ENCODE measurements at places on chromosomes 1 and 21.

GRCh38 chr1:115289940-115290339, 48.1 kb downstream of the NGF start:
- no peaks in the 10 kb centered on the region for H3K36me3 ChIP-seq
- H3K27ac ChIP-seq = no peak overlapping the region
- no peak overlapping the region for H3K4me3 ChIP-seq
- no peaks in the 10 kb centered on the region for H3K4me1 ChIP-seq
- DNase-seq = no peak
- no peaks in the 10 kb centered on the region for H3K27me3 ChIP-seq

GRCh38 chr1:232841823-232842565, 36.8 kb downstream of the MAP10 start:
- H3K36me3 ChIP-seq = no peaks in the 10 kb centered on the region
- no peak for DNase-seq
- peaks cover 1% of the 10 kb centered on the region for H3K27me3 ChIP-seq
- H3K27ac ChIP-seq = no peak overlapping the region

DNA sequence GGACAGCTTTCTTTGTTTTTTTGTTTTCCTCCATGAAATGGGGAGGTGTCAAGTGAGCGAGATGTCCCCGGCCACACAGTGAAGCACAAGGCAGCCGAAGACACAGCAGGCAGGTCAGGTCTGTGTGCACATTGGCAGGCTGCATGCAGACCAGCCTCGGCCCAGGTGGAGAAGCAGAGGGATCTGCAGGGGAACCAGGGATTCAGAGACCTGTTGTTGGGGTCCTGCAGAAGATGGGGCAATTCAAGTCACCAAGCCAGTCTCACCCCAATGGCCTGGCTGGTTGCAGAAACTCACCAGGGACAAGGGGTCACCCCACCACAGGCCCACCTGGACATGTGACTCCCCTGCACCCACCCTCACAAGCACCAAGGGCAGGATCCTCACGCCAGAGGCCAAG, 4.0 kb upstream of the ABCG1 start:
- H3K36me3 ChIP-seq = no peaks in the 10 kb centered on the region
- peaks cover 6% of the 10 kb centered on the region for H3K4me1 ChIP-seq
- H3K27me3 ChIP-seq = no peaks in the 10 kb centered on the region

- no peak for DNase-seq
- H3K36me3 ChIP-seq = no peaks in the 10 kb centered on the region
- H3K4me3 ChIP-seq = no peak overlapping the region
- H3K27ac ChIP-seq = no peak overlapping the region
- H3K27me3 ChIP-seq = no peaks in the 10 kb centered on the region
Observed at GRCh38 chr1:183844806-183845205, 39.9 kb downstream of the RGL1 start.

DNA sequence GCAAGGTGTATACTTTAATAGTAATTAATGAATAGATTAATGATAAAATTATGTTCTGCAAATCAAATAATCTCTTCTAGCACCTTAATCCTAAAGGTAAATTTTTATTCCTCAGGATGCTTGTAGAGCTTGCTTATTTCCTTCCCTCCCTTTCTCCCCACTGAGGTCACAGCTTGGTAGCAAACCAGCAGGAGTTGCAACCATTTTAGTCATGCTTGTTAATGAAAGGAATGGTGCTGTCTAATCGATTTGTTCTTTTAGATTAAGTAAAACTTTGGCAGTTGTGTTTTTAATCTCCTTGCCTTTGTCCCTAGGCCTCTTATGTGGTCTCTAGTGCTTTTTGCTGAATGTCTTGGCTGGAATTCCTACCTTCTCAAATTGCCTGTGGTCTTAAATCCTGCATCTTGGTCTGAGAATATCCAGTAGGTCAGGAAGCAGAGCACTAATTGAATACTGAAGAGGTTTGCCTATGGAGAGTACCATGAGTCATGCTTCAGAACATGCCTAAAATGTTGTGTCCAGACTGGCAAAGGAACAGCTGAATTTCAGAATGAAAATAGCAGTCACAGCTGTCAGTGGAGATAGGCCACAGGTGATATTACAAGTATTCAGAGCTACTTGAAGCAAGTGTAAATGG, 36.3 kb upstream of the RWDD3 start:
- peaks cover 5% of the 10 kb centered on the region for H3K27me3 ChIP-seq
- H3K4me3 ChIP-seq = no peak overlapping the region
- H3K36me3 ChIP-seq = no peaks in the 10 kb centered on the region
- no peaks in the 10 kb centered on the region for H3K4me1 ChIP-seq

DNA sequence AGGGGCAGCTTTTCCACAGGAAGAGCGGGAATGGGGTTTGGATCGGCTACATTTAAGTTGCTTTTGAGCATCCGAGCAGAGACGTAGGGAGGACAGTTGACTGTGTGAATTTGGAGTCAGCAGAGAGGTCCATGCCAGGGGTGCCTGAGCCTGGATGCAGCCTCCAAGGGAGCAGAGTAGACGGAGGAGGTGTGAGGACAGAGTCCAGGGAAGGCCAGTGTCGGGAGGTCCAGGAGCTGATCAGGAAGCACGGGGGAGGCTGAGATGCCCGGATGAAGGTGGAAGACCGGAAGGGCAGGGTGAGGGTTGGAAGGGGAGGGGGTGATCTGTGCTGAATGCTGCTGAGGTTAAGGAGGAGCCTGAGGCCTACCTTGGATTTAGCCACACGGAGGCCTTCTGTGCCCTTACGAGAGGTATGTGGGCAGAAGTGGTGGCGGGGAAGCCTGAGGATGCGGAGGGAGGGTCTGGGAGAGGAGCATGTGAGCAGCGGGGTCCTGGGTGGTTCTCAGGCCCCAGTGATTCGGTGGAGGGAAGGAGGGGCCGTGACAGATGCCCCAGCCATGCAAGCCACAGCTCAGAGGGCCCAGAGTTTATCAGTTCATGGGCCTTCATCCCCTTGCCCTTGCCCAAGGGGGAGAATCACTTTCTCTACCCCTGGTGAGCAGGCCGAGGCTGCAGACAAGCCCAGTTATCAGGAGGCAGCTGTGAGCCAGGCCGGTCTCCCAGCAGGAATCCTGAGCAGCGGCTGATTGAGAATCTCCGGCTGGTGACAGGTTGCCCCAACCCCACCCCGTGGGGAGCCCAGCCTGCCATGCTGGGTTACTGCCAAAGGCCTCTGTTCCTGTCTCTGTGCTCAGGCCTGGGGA, 54.0 kb upstream of the ACTL8 start:
- DNase-seq = no peak
- H3K4me3 ChIP-seq = no peak overlapping the region
- H3K27me3 ChIP-seq = no peaks in the 10 kb centered on the region
- no peak overlapping the region for H3K27ac ChIP-seq
- no peaks in the 10 kb centered on the region for H3K36me3 ChIP-seq

- H3K4me1 ChIP-seq = no peaks in the 10 kb centered on the region
- H3K27me3 ChIP-seq = no peaks in the 10 kb centered on the region
- DNase-seq = no peak
- H3K27ac ChIP-seq = no peak overlapping the region
Observed at GRCh38 chr1:219100059-219100458, 73.6 kb upstream of the LYPLAL1 start.

DNA sequence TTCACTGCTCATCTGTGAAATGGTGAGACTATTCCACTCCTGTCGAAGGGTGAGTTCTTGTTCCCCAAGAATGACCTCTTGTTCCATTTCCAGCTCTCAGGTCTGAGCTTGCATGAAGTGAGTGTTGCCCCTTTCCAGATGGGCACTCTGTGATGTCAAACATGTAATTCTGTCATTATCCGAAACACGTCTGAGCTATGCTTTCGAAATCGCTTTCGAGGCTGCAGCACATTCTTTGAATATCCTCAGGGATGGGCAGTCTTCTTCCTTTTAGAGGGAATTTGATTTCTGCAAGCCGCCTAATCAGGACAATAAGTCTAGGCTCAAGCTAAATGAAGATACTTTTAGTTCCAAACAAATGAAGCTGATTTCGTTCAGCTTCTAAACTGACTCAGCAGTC, 15.1 kb downstream of the NFASC start:
- H3K4me3 ChIP-seq = no peak overlapping the region
- no peaks in the 10 kb centered on the region for H3K36me3 ChIP-seq
- no peaks in the 10 kb centered on the region for H3K4me1 ChIP-seq
- no peak for DNase-seq
- H3K27me3 ChIP-seq = no peaks in the 10 kb centered on the region
- H3K27ac ChIP-seq = no peak overlapping the region

- no peaks in the 10 kb centered on the region for H3K4me1 ChIP-seq
- DNase-seq = no peak
- no peak overlapping the region for H3K27ac ChIP-seq
- H3K4me3 ChIP-seq = no peak overlapping the region
Observed at GRCh38 chr1:87394513-87394912, 65.8 kb downstream of the LMO4 start.

- no peaks in the 10 kb centered on the region for H3K36me3 ChIP-seq
- DNase-seq = no peak
Observed at GRCh38 chr1:240304466-240304865, 212.8 kb downstream of the FMN2 start.

DNA sequence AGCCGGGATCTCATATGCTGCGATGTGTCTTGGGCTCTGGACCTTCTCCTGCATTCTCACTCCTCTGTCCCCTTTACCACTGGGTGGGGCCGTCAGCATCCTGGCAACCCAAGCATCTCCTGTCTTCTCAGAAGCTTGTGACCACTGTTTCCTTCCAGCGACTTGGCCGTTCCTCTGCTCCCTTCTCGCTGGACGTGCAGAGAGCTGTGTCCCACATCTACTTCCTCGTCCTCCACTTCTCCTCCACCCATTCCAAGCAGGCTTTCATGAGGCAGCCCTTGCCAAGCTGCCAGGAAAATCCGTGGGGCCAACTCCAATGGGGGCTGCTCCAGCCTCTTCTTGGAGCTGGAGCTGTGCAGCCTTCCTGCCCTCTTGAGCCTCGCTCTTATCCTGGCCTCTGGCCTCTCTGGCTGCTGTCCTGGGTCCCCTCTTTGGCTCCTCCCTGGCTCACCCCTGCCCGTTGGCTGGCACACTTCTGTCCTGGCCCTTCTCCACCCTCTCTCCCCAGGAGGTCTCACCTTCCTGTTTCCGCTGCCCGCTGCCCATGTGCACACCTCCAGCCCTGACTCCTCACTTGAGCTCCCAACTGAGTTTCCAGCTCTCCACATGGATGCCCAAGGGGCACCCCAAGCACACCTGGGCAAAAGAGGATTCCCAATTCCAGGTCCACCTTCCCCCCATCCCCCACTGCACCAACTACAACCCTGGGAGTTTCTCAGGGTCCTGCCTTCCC, 8.7 kb downstream of the FAM131C start:
- H3K27ac ChIP-seq = no peak overlapping the region
- DNase-seq = no peak
- H3K4me3 ChIP-seq = no peak overlapping the region
- no peaks in the 10 kb centered on the region for H3K36me3 ChIP-seq
- H3K4me1 ChIP-seq = no peaks in the 10 kb centered on the region

- no peak overlapping the region for H3K27ac ChIP-seq
- H3K4me3 ChIP-seq = no peak overlapping the region
- no peaks in the 10 kb centered on the region for H3K27me3 ChIP-seq
- no peaks in the 10 kb centered on the region for H3K36me3 ChIP-seq
- H3K4me1 ChIP-seq = no peaks in the 10 kb centered on the region
- DNase-seq = no peak
Observed at GRCh38 chr1:22803833-22804232, 93.2 kb downstream of the EPHB2 start.

DNA sequence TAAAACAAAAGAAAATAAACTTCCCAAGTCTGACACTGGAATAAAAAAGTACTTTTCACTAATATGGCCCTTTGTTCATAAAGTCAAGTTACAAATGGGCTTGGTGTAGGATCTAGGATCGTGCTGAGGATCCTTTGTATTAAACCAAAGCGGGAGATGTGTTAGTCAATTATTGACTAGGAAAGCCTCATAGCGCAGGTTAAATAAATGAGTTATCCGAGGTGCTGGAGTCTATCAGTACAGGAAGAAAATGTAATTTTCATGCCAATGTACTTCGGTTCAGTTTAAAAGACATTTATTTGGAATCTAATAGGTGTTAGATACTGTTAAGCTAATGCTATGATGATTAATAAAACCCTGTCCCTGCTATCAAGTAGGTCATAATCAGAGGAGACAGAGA, 101.8 kb downstream of the TNR start:
- no peaks in the 10 kb centered on the region for H3K36me3 ChIP-seq
- H3K27me3 ChIP-seq = peaks cover 2% of the 10 kb centered on the region
- no peak overlapping the region for H3K4me3 ChIP-seq
- H3K4me1 ChIP-seq = no peaks in the 10 kb centered on the region

- H3K27me3 ChIP-seq = no peaks in the 10 kb centered on the region
- no peak for DNase-seq
- no peaks in the 10 kb centered on the region for H3K4me1 ChIP-seq
- no peak overlapping the region for H3K27ac ChIP-seq
Observed at GRCh38 chr1:204222764-204223055, 8.9 kb upstream of the GOLT1A start.

DNA sequence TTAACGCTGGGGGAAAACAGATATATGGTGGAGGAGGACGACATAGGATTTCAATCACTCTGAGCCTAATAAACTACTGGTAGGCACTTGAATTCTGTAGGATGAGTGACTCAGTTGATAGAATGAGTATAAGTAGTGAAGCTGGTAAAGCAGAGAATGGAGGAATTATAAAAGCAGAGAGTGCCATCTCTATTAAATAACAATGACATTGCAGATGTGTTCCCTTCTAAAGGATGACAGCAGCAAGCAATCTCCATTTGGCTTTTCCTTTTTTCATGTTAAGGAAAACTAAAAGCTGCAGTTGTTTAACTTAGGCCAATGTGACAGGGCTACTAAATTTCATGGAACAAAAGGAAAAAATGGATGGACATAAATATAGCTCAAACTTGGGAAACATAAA, 17.5 kb downstream of the ZBTB8OS start:
- H3K27ac ChIP-seq = no peak overlapping the region
- H3K36me3 ChIP-seq = peaks cover 29% of the 10 kb centered on the region
- DNase-seq = no peak
- H3K4me3 ChIP-seq = no peak overlapping the region
- peaks cover 2% of the 10 kb centered on the region for H3K4me1 ChIP-seq
- no peaks in the 10 kb centered on the region for H3K27me3 ChIP-seq

DNA sequence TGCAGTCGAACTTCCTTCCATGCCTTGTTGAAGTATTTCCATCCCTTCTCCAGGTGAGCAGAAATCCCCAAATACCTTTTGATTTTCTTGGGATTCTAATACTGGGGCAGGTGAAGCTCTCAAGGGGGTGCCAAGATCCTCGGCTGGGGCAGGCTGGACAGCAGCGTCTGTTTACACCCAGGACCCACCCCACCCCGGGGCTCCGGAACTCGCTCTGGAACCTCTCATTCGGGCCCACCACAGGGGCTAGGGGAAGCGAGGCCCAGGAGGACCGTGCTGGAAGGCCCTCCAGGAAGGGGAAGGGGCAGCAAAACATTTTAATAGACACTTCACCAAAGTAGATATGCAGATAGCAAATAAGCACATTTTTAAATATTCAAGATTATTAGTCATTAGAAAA, 161.9 kb upstream of the GORAB start:
- no peak for DNase-seq
- H3K27ac ChIP-seq = no peak overlapping the region
- H3K4me3 ChIP-seq = no peak overlapping the region
